ENCODE measurements at places on chromosomes 1 and 21.
A peak's percentile ranks its signal among the peaks of the same experiment; 100 is the strongest.

- no peak for DNase-seq
These were observed 53.4 kb upstream of the COL6A1 start for GRCh38 chr21:45927851-45928850.

DNA sequence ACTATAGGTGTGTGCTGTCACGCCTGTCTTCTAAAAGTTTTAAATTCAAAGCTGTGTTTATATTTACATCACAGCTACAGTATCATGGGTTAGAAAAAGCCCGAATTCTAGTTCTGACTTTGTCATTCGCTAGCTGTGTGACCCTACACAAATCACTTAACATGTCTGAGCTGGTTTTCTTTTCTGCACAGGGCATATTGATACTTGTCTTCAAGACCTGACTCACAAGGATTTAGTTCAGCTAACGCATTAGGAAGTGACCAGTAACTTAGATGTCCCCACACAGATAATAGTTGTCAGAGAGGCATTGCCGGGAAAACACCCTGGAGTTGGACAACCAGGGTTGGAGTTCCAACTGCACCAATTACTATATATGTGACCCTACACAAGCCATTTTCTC, 25.9 kb downstream of the GIPC2 start:
- no peak for DNase-seq

- DNase-seq: no peak
These were observed 7.3 kb downstream of the SYNC start for GRCh38 chr1:32695098-32695904.

GRCh38 chr21:28805885-28806284, 186.8 kb downstream of the LTN1 start:
- DNase-seq: no peak

DNA sequence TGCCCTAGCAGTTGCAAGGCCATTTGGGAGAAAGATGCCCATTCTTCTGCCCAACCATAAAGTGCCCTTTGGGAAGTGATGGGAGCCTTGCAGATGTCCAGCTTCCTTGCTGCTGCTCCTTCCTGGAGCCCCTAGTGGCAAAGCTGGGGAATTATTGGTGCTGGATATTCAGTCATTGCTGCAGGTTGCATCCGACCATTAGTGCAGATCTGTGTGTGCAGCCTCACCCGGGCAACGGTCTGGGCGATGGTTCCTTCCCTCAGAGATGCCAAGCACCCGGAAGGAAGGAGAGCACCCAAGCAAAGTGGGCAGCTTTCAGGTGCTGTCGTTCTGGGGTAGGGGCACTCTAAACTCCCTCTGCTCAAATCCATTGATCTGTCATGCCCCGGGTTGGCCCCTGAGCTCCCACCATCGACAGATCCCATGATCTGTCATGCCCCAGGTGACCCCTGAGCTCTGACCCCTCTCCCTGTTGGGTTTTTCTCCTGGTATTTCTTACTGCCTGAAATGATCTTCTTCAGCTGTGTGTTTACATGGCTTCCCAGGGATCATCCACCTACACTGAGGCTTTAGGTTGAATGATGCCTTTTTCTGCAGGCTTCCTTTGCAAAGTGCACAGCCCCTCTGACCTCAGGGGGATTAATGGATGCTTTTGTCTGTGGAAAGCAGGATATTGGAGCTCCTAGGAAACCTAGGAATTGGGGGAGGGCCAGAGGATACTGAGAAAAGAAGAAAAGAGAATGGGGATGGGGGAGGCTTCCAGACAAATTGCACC, 467.5 kb downstream of the PTPRU start:
- no peak for DNase-seq

- DNase-seq: no peak
These were observed 26.3 kb upstream of the DISP1 start for GRCh38 chr1:222788402-222789156.

DNA sequence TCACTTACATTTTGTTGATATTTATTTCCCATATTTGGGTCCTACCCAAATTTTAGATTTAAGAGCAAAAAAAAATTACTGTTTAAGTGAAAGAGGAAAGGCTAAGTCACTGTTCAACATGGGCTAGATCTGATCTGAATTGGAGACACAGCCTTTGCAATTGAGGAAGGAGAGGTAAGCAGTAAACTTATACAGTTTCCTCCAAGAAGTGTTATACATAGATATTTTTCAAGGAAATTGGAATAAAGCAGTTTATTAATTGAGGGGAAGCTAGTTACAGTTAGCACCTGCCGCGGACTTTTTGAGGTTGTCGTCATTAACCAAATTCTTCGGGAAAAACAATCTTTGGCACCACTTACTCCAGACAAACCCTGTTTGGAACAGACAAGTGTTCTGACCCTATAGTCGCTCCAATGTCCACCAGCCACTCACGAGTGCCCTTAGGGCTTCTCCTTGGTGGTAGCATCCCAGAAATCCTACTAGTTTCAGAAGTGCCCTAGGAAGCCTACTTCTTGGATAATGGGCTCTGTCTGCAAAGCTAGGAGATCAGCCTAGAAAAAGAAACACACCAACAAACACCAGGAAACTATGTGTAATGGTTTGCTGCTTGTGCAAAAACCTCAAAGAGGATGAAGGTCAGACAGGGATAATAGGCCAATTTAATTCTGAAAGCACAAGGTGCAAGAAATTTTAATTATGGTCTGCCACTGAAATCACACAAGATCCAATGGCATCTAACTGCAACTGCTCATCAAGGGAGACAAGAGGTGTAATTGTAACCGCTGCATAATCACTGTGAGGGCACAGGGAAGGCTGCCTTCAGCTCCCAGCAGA, 2.5 kb downstream of the WLS start:
- no peak for DNase-seq

GRCh38 chr1:54475357-54475881, 69.2 kb upstream of the SSBP3 start:
- peak; percentile 91 for DNase-seq
